ENCODE measurements at places on chromosomes 5 and 9.

DNA sequence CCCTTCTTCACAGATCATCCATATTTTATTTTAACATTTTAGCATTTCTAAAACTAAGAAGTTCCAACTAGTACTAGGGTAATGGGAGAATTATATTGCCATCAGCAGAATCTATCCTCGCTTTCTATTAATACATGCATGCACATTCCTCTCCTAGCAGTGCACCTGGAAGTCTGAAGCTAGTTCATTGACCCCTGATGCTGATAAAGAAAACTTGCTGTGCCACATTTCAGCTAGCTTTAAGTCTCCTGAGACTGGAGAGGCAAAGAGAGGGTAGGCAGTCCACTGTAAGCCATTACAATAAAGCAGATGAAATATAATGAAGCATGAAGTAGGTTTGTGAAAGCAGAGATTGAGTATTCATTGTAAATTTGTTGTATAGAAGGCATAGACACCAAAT lies 15.8 kb downstream of the MINAR2 start:
- DNase-seq = no peak

DNA sequence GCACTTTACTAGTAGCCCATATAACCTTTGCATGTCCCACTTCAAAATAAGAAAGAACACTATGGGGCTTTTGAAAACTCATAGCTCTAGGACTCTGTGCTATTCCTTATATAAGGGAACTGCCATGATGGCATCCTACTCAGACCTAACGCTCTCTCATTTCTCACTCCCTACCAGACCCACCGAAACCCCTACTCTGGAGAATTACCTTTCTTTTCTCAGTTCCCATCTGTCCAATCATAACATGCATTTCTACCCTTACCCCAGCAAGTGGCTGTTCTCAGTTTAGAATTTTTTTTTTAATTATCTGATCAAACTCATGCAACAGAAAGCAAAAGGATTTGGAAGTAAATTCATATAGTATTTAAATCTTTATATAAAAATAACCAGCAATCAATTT lies 27.3 kb downstream of the CARNMT1 start:
- DNase-seq = no peak

DNA sequence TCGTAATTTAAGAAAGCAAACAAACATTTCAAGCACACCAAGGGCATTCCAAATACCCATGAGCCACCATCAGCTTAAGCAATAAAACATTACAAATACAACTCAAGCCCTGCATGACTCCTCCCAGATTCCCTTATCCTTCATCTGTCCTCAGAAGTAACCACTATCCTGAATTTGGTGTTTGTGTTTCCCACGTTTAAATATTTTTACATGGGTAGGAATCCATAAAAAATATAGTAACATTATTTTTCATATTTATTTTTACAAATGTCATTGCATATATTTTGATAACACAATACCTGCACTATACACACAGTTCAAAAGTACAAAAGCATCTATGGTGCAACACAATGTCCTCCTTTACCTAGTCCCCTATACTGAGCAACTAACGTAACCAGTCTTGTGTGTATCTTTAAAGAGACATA lies 6.4 kb downstream of the PRKAA1 start:
- no peak for DNase-seq

GRCh38 chr9:33466565-33467495 lies 6.9 kb downstream of the NOL6 start:
- DNase-seq = peak; percentile 65

GRCh38 chr9:4987961-4988421 lies 2.9 kb downstream of the JAK2 start:
- peak; percentile 35 for DNase-seq

GRCh38 chr9:112654282-112654681 lies 63.6 kb downstream of the INIP start:
- no peak for DNase-seq

DNA sequence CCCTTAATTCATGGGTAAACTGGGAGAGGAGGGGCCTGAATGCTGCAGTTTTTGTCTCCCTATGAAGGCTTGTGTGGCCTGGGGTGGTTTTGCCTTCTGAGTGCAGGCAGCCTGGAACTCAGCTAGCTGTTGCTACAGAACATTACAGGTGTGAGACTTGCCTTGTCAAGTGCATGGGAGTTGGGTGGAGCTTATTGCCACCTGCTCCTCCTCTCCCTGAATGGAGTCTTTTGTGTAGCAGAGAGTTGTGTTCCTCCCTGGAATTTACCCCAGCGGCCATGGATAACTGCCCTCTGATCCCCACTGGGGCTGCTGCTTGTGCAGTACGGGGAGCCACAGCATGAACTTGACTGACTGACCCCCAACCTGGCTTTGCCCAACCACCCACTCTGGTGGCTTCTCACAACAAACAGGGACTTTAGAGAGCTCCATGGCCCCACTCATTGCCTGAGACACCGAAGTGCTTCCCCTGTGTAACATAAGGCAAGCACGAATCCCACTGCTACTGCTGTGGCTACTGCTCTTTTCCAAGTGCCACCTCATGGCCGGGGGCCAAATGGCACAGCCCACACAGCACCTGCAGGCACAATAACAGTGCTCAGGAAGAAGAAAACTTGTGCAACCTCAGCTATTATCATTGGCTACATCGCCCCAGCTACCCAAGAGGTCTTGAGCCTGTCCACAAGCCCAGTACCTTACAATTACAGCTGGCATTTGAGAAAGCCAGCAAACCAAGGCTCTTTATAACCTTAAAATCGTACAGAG lies 942.9 kb downstream of the CDH18 start:
- no peak for DNase-seq

- no peak for DNase-seq
These were observed 25.2 kb upstream of the ENTREP1 start for GRCh38 chr9:69299826-69300225.
